ENCODE measurements at places on chromosomes 12 and 14.

DNA sequence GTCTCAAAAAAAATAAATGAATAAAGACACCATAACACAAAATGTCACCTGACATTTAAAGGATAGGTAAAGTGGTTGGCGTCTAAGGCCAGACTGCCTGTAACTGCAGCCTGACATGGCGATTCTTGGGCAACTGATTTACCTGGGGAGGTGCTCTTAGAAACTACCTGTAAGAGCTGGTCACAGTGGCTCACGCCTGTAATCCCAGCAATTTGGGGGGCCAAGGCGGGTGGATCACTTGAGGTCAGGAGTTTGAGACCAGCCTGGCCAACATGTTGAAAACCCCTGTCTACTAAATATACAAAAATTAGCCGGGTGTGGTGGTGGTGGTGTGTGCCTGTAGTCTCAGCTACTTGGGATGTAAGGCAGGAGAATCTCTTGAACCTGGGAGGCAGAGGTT lies 8.4 kb downstream of the RPL6 start:
- no peak for DNase-seq

DNA sequence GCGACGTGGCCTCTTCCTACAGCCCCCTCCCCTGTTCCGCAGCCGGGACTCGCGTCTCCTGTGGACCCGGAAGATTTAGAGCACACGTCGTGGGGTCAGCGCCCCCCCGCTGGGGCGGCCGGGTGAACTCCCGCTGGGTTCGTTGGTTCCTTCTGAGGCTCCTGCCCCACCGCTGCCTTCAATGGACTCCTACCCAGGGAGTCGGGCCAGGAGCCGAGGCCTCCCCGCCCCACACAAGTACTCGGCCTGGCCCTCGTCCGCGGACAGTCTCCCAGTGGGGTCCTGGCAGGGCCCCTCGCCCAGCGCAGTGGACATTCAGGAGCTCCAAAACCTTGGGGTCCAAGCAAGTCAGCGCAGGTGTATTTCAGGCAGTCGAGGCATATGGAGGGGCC lies 1.2 kb downstream of the MMP17 start:
- DNase-seq = no peak

DNA sequence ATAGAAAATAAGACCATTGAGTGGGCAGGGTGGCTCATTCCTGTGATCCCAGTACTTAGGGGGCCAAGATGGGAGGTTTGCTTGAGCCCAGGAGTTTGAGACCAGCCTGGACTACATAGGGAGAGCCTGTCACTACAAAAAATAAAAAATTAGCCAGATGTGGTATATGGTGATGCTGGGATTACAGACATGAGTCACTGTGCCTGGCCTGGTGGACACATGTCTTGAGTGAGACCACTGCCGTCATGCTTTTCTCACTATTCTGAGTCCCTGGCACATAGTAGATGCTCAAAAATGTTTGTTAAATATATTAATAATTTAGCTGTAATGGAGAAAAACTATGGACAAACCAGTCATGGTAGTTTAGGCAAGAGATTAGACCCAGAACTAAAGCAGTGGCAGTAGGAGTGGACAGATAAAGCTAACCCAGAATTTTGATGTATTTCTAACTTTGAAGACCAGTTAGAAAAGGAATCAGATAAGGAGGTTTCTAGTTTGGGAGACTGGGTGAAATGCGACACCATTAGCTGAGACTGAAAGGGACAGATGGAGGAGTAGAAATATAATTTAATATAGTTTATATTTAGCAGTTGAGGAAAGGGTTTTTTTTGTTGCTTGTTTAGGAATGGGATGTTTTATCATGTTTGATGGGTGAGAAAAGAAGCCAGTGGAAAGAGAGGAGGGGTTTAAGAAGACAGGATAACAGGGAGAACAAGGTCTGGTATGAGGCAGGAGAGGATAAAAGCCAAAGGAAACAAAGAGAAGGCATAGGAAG lies 7.4 kb upstream of the PTGES3 start:
- DNase-seq = no peak

DNA sequence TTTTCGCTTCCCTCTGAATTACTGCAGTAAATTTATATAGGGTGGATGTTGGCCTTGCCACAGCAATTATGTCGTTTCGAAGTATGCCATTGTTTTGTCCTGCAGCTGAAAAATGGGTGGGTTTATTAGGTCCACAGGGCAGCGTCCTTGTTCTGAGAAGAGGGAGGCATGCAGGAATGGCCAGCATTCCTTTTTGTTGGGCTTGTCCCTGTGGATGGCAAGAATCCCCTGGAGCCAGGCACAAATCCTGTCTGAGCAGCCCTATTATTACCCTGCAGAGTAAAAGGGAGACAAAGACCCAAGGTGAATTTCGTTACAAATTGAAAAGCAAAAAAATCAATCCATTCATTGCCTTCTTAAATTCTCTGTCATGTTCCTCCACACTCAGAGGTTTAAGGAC lies 88.1 kb downstream of the CHST11 start:
- no peak for DNase-seq

DNA sequence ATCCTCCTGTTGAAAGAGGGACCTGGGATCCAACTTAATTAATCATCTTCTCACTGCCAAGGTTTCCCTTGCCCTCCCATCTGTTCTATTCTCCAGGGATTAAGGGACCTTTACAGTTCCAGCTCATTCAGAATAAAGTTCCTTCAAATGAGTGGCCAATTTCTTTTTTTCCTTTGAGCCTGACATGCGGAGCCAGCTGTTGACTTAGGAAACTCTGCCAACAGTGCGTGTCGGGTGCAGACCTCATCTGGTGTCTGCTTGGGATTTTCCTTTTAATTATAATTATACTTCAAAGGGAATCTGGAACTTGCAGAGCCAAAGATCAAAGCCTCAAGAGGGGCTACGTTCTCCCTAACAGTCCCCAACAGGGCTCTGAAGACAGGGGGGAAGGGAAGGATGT lies 64.8 kb downstream of the CCDC60 start:
- DNase-seq = no peak

DNA sequence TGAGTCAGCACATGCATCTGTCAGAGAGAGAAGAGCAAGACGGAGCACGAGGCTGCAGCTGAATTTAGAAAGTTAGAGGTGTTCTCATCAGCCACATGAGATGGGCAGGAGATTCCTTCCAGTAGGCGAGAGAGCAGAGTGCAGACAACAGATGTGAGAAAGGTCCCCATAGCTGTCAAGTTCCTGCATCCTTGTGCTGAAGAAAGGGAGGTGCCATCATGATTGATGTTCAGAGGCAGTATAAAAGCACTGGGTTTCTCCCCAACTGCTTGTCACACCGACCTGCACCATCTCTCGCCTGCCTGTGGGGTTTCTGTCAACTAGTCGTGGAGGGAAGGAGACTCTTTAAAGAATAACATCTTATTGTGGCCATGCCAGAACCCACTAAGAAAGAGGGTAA lies at the start of gene MYBPC1:
Gene MYBPC1, plus strand, starts transcription at position 272 of the 400 bp plus-strand sequence. Its CDS starts 100 bp downstream, at position 372.
- no peak for DNase-seq

- DNase-seq = no peak
Measured at GRCh38 chr12:42741771-42742510, 152.4 kb upstream of the PRICKLE1 start.

GRCh38 chr14:32967421-32967820 lies 28.7 kb downstream of the NPAS3 start:
- no peak for DNase-seq

GRCh38 chr14:94532447-94532846 lies 23.2 kb upstream of the SERPINA12 start:
- DNase-seq = no peak

GRCh38 chr14:63257299-63257698 lies 53.1 kb downstream of the RHOJ start:
- no peak for DNase-seq

DNA sequence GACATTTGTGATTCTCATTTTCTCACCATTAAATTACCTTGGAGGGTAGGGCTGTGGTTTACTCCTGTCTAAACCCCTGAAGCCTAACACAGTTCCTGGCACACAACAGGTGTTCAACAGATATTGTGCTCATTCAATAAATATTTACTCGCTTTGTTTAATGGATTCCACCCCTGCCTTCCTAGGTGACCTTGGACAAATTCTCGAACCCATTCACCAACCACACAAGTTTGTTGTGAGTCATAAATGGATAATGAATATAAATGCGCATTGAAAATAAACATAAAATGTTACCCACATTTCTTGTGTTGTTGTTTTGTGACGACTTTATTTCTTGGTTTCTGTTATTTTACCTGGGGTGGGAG lies 362 bp upstream of the TSFM start:
- no peak for DNase-seq

DNA sequence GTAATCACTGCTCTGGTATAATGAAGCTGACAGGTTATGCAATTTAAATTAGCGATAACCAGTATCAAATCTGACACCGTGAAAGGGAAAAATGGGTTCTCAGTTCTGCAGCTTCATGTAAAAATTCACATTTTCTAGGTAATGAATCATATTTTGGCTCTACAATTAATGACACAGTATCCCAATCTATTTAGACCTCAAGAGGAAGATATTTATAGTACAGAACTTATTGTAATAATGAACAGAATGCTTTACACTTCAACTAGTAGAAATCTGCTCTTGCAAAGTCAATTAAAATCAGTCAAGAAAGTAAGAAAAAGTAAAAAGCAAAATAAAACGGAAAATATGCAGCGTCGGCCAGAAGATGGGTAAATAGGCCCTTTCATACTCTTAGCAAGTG lies 24.3 kb downstream of the SEL1L start:
- DNase-seq = no peak
